ENCODE measurements at places on chromosomes 13 and 19.
A peak's percentile ranks its signal among the peaks of the same experiment; 100 is the strongest.

GRCh38 chr19:14517446-14517839 lies 754 bp downstream of the DNAJB1 start:
- no peak for DNase-seq

- DNase-seq = peak; percentile 97
These were observed 720 bp upstream of the HNRNPL start for GRCh38 chr19:38850436-38850975.

GRCh38 chr19:17718550-17718946 lies 732 bp upstream of the MAP1S start:
- no peak for DNase-seq

GRCh38 chr13:102317593-102317992 lies 84.3 kb downstream of the FGF14 start:
- DNase-seq = no peak

DNA sequence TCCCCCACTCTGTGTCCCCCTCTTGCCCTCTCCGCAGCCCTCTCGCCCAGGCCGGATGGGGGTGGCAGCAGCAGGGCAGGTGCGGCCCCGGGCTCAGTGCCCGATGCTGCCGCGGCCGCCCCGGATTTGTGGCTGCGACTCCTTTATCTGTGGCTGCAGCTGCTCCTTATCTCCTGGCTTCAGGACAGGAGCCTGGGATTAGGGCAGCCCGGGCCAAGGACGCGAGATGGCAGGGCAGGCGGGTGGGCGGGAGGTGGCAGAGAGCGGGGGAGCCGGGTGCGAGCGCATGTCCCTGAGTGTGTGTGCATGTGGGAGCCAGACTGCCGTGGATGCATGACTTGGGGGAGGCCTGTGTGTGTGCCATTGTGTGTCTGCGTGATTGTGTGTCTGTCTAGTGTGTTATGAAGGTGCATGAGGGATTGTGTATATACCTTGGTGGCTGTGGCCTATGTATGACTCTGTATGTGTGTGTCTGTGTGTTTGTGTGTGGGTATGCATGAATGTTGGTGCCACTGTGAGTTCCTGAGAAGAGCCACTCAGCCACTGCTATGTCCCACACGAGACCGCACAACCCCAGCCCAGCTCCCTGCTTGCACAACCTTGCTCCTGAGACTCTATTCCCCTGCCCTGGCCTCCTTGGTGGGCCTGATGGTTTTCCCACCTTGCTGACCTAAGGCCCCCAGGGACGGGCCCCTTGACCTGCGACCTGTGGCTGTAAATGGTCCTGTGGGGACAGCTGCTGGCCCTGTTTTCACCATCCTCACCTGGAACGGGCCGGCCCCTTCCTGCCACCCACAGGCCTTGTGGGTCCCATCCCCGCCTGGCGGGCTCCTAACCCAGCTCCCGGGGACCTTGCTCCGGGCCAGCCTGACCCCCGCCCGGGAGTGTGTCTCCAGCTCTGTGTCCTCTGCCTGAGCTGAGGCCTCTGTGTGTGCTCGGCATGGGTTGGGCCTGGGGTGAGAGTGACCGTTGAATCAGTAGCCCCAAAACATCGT lies 5.3 kb upstream of the NRTN start:
- no peak for DNase-seq

DNA sequence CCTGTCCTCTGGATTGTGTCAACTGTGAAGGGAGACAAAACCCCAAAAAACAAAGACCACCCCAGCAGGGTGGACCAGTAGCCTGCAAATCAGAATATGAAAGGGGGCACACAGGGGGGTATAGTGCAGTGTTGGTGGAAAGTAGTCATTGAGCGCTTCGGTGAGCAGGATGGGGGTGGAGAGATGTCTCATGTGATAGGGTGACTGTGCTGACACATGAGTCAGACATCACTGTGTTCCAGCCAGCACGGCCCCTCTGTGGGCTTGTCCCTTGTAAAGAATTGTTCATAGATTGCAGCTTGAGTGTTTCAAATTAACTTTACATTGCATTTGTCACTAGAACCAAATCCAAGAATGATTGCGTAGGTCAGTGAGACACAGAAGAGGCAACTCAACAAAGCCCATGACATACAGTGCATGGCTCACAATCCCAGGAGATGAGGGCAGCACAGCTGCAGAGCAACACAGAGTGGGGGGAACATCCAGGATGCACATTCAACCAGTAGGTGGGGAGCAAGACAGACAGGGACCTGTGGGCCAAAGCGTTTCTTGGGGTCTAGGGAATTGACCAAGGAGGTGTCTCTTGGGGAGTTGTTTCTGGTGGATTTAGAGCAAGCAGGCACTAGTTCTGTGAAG lies 7.5 kb downstream of the ZNF440 start:
- DNase-seq = no peak

- no peak for DNase-seq
These were observed 49.3 kb downstream of the NDFIP2 start for GRCh38 chr13:79530270-79530669.

DNA sequence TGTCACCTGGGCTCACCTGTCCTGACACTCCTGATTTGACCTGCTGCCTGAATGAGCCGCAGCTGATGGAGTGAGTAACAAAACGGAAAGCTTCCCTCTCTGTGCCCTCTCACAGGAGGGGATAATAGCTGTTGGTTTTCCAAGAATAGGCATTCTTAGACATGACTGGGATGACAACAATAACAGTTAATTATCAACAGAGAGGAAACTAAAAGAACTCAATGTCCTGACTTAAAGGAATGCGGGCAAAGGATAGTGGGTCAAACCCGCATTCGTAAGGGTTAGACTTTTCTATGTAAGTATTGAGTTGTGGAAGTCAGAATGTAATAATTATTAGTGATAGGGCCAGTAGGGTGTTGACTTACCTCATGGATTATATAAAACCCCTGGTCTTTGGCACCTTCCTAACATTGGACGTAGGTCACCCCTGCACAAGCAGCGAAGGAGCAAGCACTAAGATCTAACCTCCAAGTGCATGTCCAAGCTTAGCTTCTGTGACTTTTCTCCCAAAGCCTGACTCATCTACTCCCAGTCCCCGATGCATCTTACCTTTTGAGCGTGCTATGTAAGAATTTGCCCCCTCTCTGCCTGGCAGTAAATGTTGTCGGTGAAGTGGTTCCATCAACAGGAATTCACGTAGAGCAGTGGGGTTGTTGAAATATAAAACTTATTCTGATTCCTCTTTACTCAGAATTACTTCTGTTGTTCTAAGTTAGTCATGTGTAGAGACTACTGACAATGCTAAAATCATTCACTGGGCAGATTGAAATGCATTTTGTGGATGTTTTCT lies 442.3 kb downstream of the FGF9 start:
- no peak for DNase-seq

DNA sequence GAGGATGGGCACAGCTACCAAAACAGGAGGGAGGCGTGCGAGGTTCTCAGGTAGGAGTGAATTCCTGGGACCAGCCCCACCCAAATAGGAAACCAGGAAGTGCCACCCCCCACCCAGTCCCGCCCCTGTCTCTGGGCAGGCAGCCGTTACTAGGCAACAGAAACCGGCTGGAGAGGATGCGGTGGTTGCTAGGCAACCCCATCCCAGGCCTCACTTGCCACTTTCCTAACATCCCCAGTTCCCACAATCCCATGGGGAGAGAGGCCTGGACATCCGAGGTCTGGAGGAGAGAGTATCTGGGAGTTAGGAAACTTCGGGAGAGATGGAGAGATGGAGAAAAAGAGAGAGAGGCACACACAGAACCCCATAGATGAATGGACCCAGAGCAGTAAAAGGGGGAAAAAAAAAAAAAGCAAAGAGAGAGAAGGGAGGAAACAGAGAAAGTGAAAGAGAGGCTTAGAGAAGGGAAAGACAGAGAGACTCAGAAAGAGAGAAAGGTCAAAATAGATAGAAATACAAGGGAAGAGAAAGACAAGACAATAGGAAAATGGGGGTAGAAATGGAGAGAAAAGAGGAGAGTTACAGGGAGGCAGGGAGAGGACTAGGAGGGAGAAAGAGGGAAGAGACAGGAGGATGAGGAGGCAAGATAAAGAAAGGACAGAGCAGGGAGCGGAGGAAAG lies 3.8 kb downstream of the GRIK5 start:
- DNase-seq = no peak

- no peak for DNase-seq
These were observed 277.3 kb downstream of the ATP8A2 start for GRCh38 chr13:25649001-25649633.

DNA sequence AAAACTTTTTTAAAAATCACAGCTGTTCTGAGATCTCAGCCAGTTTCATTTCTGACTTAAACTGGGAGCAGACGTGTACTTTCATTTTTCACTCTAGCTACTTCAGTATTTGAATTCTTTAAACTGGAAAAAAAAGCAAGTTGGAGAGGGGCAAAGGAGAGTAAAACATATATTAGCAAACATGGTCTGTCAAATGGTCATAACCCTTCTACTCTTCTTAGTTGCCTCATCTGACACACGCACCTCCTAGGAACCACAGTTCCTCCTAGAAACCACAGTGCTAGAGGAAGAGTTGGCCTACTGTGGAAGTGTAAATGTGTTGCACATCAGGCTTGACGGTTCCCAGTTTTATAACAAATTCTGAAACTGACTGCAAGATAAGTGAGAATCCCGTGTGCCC lies 47.2 kb downstream of the TM9SF2 start:
- no peak for DNase-seq

- DNase-seq = no peak
These were observed 13.4 kb downstream of the OLFM4 start for GRCh38 chr13:53041968-53042516.

- DNase-seq = no peak
These were observed 38.9 kb upstream of the MEDAG start for GRCh38 chr13:30867089-30867669.

DNA sequence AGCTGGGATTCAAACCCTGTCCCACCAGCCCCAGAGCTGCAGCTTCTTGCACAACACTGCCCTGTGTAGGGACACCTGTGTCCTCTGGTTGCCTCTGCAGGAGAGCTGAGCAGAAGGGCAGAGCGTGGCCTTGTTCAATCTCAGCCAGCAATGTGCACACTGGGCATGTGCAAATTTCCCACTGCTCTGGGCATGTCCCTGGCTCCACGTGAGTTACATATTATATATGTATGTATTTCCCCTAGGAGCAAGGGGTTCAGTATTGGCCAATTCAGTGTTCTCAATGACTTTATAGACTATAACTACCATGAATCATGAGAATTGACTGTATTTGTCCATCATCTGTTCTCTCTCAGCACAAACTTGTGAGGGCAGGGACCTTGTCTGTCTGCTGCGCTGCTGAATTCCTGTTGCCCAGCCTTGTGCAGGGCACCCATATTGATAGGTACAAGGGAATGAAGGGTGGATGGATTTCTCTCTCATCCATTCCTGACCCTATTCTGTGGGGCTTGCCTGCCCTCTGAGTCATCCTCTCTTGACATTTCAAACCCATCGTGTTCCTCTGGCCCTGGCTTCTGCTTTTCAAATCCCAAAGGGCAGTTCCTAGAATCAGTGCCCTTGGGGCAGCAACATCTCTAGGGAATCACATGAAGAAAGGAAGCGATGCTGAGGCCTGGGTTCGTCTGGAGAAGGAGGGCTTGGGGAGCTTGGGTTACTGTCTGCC lies 69.7 kb downstream of the ERICH6B start:
- DNase-seq = no peak

GRCh38 chr13:28820099-28821051 lies at the start of gene MTUS2:
Gene MTUS2, plus strand, starts transcription at chr13:28820339.
- DNase-seq = no peak

GRCh38 chr19:2123682-2124387 lies 27.1 kb downstream of the IZUMO4 start:
- DNase-seq = no peak

DNA sequence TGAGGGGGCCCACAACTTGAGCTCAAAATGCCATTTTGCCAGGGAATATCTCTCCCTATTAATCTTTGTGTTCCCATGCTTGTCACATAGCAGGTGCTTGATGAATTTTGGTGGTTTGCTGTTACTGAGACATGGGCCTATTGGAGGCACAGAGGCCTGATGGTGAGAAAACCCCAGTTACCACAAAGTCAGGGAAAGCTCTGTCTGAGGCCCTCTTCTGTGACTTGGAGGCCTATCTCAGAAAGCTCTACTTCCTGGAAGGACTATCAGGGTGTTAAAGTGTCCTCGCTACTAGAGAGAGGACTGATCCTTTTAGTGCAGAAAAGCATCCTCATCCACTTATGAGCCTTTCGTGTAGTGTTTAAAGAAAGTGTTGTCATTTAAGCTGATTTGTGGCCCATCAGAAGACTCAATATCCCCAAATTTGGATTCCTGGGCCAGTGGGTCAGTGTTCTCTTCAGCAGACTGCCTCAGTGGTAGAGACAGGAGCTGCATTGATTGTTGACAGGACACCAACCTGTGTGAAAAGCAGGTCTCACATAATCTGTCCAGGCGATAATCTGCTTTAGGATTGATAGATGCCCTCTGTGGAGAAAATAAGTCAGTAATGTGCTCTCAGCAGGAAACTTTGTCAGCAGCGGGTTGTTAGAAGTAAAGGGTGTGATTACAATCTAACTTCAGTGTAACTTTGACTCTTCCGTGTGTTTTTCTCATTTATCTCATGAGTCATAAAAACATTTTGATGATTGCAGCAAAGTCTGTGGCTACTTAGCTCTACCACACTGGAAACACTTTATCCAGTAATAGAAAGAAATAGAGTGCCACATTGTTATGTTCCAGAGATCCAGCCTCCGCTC lies 121.0 kb downstream of the AKAP11 start:
- DNase-seq = no peak

DNA sequence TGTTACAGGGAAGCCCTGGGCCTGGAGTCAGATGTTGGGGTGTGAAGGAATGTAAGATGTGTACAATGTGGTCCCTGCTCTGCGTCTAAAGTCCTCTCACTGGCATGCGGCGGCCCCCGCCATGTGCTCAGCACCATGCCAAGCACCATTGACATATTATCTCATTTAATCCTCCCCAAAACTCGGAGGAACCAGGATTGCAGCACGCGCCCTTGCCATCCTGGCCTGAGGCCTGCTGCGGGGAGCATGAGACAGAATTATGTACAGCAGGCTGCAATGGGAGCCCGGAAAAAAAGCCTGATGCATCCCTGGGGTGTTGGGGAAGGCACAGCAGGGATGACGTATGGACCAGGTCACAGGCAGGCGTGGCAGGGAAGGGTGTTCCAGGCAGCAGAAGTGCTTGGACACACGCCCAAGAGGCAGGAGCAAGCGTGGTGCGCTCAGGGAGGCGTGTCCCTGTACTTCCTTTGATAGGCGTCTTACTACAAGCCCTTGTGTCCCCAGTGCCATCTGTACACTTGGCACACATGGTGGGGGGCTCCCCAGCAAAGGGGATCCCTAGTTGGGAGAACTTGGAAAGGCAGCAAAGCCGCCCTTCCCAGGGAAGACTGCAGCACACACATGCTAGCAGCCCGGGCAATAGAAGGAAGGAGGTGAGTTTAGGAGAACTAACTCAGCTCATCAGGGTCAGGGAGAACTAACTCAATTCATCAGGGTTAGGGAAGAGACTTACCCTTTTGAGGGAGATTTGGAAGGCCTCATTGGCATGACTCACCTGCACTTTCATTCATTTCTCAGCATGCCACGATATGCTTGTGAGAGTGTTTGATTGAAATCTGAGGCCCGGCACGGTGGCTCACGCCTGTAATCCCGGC lies 3.4 kb downstream of the EVI5L start:
- no peak for DNase-seq
